ENCODE measurements at places on chromosomes 7 and 10. TPM values are rescaled to one million over a fixed set of nuclear protein-coding genes. Genes with fewer than 3 reads are reported as not detected.

DNA sequence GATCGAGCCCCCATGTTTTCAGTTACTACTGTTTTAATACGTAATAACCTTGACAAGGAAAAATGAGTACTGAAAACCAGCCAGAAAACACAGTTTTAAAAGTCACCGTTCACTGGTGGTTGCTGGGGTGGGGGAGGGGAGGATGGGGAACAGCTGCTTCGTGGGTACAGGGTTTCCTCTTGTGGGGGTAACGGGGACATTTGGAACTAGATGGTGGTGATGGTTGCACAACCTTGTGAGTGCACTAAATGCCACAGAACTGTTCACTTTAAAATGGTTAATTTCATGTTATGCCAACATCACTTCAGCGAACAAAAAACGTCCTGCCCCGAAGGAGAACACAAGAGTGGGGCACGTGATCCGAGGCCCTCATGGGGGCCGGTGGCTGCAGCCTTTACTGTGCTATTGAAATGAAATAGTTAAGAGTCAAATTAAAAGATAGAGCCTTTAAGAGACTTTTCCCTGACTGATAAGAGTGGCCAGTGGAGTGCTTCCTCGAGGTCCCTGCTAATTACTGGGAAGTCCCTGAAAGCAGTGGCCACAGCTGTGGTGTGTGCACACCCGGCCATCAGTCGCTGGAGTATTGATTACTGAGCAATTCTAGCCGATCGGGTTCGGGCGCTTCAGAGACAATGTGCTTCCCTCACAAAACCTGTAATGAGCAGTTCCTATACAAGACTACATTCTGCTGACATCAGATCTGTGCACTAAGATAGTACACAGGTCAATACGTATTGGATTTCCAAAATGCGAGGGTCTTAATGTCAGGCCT, 80.3 kb downstream of the EBF3 start:
- DNase-seq, result no peak

DNA sequence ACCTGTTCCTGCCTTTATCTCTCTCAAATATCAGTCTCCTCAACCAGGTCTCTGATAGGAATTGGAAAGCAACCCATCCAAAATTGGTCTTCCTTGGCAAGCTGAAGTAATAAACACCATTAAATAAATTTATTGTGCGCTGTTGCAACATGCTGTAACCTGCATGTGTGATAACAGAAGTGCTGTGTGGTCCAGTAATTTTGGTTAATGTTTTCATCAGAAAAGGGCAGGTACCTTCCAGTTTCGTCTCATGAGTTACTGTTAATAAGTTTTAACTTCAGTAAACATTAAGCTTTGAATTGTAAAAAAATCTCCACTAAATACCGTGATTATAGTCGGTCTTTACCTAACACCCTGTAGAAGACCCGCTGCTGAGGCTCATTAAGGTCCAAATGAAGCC, 624.7 kb downstream of the TNS3 start:
- DNase-seq, result no peak

The TMEM229A gene
- total RNA-seq, result not detected

The NPTX2 gene
- total RNA-seq, result 8.1 TPM

The PTPN20 gene
- 3.0 TPM for total RNA-seq

DNA sequence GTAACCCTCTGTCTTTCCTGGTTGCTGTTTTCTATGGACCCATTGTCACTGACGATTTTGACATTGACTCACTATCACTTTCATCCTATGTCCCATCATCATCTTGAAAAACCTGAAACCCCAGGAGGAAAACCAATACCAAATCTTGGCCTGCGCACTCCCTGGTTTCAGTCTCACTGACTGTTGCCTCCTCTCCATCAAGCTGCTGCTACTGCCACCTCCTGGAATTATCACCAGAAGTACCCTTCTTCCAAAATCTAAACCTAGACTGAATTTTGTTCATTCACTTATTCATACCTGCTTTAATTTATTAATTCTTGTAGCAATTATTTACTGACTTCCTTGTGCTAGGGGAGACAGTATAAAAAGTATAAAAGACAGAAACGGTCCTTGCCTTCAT, 44.5 kb upstream of the ACBD5 start:
- no peak for DNase-seq

The PPP1R9A gene
- 44.9 TPM for total RNA-seq

The LIPM gene
- not detected for total RNA-seq

DNA sequence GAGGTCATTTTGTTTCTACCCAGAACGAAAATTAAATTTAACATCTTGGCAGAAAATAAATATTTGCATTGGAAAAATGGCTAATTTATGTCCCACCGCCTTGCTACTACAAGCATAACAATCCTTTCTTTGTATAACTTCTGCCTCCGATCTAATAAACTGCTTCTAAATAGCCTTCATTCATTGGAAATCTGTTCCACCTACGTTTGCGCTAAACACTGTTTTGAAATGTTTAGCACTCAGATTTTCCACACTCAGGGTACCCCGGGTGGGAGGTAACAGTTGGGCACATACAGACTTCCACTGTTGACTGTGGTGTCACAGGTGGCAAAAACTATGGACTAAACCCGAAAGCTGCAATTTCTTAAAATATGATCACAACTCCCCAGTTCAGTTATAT, 96.4 kb downstream of the FGFR2 start:
- DNase-seq, result no peak

The HABP2 gene
- total RNA-seq, result not detected

DNA sequence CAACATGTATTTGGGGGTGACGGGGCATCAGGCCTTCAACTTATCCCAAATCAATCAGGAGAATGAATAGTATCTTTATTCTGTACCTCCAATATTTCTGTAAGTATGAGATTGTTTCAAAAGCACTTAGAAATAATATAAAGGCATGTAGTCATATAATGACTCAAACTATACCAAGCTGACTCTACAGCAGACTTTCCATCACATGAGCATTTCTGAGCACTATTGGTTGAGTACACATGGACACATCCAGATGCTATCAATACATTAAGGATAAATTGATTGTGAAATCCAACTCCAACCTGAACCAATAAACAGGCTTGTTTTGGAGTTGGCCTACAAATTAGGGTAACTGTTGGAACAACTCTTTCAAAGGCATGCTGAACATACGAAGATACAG, 229.4 kb downstream of the SFMBT2 start:
- DNase-seq, result no peak

GRCh38 chr7:91169830-91170191, 94.4 kb upstream of the FZD1 start:
- DNase-seq, result no peak

GRCh38 chr7:130365511-130366441, 14.5 kb upstream of the CPA1 start:
- DNase-seq, result peak; percentile 81

The LIPK gene
- total RNA-seq, result not detected

GRCh38 chr7:132145466-132145865, 430.8 kb downstream of the PLXNA4 start:
- DNase-seq, result no peak

GRCh38 chr7:151427705-151428377, 12.1 kb downstream of the CRYGN start:
- DNase-seq, result peak; percentile 66

The PIK3CG gene
- 6.4 TPM for total RNA-seq

The ABCB1 gene
- 4.6 TPM for total RNA-seq

DNA sequence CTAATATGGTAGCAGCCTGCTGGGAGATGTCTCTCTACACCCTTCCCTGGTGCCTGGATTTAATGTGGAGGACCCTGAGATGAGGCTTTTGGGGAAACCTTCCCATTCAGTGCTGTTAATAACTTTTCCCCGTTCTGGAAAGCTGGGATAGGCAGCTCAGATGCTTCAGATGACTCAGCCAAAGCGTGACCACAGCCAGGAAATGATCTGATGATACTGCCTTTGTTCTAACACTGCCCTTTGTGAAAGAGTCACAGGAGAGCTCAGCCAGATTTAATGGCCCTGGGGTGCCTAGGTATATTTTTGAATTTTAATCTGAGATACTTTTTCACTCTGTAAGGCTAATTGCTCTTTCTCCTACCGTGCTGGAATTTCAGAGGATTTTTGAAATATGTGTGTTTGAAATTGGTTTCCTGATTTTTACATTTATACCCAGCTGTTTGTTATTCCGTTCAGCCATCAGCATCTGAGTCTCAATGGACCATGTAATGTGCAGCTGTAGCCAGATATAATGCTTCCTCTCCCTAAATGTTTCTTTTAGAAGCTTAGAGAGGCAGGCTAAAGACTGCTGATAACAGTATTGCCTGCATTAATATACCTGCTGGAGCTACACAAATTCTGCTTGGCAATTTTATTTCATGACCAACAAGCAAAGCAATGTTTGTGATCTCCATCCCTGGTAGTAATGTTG, 17.8 kb downstream of the CELF2 start:
- peak; percentile 81 for DNase-seq

DNA sequence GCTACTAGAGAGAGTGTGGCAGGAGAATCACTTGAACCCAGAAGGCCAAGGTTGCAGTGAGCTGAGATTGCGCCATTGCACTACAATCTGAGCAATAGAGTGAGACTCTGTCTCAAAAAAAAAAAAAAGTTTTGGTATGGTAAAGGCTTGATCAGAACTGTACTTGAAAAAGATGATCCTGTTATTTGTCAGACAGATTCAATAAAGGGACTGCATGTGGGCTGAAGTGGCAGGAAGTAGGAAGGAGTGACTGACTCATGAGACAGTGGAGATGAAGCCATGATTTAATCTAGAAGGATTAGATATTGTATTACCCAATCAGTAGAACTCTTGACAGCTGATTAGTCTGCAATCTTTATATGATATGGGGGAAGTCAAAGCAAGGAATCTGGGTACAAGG, 2.7 kb upstream of the TMEM254 start:
- no peak for DNase-seq

The FAM24B gene
- not detected for total RNA-seq

The OPN4 gene
- not detected for total RNA-seq

DNA sequence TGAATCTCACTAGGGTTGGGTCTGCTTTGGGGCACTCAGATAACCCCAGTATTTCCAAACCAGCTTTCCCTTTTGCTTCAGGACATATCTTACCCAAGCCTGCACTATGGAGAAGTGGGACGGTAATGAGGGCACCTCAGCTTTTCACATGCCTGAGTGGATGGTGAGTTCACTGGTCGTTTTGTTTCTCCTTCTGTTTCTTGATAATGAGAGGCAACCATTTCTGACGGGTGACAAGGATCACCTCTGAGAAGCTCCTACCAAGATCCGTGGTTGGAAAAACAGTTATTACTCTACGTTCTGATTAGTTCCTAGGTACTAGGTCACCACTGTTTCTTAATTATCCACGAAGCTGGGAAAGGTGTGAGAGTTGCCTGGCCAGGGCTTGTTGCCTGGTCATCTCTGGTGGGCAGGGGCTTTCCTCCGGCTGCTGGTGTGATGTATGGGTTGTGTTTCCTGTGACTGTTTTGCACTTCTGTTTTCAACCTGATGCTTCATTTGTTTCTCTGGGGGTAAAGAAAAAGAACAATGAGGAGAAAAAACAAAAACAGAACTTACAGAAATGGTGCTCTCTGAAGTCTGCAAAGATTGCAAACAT, 65.7 kb upstream of the STRIP2 start:
- no peak for DNase-seq

The CRYGN gene
- total RNA-seq, result not detected

DNA sequence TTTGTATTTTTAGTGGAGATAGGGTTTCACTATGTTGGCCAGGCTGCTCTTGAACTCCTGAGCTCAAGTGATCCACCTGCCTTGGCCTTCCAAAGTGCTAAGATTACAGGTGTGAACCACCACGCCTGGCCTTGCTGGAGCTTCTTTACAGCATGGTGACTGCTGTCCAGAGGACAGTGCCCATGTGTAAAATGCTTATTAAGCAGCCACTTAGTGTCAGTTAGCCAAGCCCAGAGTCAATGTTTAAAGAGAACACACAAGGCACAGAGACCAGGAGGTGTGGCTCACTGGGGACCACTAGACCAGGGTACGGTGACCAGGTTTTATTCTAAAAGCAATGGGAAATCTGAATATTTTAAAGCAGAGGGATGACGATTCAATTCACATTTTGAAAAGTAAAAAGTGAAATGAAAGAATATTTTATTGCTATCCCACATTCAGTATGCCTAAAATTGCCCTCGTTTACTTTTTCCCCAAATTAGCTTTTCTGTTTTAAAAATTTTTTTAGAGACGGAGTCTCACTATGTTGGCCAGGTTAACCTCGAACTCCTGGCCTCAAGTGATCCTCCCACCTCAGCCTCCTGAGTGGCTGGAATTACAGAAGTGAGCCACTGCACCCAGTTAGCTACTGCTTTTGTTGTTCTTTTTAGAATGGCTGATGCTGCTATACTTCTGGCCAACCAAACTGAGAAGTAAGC, 172.8 kb downstream of the NRP1 start:
- DNase-seq, result no peak

DNA sequence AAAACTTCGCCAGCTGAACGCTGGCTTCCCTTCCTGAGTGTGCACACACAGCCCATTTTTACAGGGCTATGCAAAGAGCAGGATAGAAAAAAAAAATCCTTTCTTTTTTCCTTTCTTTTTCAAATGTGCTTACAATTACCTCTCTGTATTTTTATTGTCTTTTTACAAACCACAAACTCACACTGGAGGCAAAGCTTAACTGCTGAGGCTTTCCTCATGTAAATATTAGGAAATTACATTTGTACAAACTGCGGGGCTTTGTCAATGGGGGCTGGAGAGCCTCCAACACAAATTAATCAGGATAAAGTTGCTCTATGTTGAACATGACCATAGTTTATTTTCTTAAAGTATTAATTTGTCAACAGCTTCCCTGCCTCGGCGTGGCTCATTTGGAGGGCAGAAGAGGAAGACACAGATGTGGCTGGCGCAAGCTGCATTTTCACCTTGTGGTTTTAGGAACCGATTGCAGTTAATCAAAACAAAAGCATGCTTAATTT, 411.7 kb upstream of the MKI67 start:
- DNase-seq, result no peak

DNA sequence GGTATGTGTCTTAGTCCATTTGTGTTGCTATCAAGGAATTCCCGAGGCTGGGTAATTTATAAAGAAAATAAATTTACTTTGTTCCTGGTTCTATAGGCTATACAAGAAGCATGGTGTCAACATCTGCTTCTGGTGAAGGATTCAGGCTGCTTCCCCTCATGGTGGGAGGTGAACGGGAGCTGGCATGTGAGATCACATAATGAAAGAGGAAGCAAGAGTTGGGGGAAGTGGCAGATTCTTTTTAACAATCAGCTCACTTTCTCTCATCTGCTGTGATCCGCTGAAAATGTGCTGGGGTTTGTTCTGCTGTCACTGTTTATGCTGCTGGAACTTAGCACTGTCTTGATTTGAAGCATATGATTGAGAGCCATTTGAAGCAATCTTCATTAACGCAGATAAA, 730.0 kb upstream of the SORCS1 start:
- DNase-seq, result no peak

The HOXA4 gene
- total RNA-seq, result 2.6 TPM

GRCh38 chr10:118978316-118978997, 51.1 kb upstream of the NANOS1 start:
- DNase-seq, result no peak

Data from sigmoid colon (tissue), 7 donors.